ENCODE measurements at places on chromosomes 1 and 21. TPM values are rescaled to one million over a fixed set of nuclear protein-coding genes. Genes with fewer than 3 reads are reported as not detected.

DNA sequence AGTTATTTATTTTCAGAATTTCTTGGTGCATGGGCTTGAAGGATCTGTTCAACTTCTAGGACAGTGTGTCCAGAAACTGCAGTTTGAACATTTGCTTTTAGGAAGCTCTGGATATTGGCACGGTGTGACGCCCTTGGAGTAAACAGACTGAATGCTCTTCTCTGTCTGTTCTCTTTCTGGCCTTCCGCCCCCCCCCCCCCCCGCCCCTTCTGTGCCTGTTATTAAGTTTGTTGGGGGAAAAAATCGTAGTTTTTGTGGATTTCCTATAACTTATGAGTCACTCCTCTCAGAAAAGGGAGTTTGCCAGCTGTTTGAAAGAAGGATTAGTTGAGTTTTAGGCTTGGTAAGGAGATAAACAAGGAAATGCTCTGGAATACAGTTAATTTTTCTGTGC lies 1.2 kb downstream of the KCTD3 start:
- no peak for DNase-seq

DNA sequence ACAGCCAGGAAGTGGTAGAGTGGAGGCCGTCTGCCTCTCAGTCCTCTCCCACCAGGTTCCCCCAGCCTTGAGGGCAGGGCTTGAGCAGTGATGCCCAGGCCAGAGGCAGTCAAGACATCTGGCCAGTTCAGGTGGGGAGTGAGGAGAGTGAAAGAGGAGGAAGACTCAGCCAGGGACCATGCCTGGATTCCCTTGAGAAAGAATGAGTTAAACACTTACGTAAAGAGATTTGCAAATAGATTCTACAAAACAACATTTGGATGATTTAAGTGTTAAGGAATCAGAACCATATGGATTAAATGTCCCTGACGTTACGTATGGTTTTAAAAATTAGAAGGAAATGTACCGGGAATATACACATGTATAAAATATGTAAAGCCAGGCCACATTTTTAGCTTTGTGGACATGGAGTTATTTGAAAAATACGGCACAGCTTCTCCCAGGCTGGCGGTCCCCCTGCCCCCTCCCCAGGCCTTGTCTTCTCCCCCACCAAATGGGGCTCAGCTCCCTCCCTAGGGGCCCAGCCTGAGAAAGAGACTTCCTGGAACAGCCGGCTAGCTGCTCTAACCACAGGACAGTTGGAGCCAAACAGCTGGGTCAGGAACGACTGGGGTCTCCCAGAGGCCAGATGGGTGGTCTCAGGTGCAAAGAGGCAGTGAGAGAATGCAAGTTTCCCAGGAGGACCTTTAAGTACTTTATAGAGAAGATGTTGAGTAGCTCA lies 188.3 kb upstream of the EDN2 start:
- no peak for DNase-seq

- no peak for DNase-seq
Observed at GRCh38 chr1:218967836-218968235, 205.8 kb upstream of the LYPLAL1 start.

DNA sequence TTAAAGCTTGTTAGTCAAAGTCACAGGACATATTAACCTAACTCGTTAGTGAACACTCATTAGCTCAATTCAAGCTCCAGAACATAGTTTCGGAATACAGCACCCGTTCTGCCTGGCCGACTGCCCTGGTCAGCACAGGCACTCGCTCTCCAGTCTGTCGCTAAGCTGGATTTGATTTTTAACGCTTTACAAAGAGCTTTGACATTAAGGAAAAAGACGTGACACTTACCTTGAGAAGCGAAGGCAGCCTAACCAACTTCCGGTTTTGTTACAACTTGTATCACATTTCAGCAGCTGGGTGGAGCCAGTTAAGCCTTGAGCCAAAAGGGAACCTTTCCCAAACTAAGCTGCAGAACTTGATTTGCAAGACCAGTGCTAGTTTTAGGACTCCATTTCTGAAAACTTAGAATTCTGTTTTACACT lies at the start of gene FRRS1:
Gene FRRS1, minus strand, starts transcription at position 258 of the 423 bp plus-strand sequence. CDS start 17,867 bp downstream, outside the sequence.
- peak; percentile 57 for DNase-seq

DNA sequence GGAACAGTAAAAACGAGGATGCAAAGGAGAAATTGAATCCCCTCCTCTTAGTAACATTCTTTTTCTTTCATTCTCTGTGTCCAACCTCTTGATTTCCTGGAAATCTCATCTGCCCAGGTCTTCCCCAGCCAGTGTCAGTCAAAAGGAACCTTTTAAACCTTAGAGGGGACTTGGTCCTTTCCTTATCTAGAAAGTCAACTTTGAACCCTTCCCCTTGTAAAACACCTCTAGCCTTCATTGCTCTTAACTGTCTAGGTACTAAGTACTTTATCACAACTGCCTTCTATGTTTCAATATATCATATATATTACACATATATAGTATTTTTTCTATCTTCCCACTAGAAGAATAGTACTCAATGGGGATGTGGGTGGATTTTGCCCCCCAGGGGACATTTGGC lies 282.1 kb downstream of the NTNG1 start:
- no peak for DNase-seq

DNA sequence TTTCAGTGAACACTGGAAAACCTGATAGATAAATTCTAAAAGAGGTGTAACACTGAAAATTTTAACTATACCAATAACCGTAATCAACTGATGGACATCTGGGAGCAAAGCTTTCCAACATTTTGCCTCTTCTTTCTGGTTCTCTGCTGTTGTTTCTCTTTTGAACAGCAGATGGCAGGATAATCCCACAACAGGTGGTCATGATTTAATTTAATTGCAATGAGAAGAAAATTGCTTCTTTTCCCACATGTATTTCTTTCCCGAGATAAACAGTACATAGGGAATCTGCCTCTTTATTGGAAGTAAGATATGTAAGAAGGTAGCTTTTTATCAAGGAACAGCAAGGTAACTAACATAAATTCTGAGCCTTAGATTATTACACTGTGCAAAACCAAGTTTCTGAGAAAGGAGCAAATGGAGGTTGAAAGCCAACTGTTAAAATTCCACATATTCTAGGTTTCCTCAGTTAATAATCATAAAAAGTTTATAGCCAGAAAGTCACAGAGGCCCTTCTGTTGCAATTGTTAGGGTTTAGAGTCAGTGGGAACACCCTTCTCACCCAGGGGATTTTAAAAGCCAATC lies 72.9 kb downstream of the RPS6KA1 start:
- no peak for DNase-seq

DNA sequence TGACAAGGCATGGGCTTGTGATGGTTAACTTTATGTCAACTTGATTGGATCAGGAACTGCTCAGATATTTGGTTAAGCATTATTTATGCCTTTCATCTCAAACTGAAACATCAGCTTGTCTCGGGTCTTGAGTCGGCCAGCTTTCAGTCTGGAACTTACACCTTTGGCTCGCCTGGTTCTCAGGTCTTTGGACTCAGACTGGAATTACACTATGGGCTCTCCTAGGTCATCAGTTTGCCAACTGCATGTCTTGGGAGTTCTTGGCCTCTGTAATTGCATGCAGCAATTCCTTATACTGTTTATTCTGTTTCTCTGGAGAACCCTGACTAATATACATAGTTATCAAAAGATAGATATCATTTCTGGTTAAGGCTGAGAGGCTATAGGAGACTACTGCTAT lies 653.7 kb downstream of the ADGRL2 start:
- no peak for DNase-seq

DNA sequence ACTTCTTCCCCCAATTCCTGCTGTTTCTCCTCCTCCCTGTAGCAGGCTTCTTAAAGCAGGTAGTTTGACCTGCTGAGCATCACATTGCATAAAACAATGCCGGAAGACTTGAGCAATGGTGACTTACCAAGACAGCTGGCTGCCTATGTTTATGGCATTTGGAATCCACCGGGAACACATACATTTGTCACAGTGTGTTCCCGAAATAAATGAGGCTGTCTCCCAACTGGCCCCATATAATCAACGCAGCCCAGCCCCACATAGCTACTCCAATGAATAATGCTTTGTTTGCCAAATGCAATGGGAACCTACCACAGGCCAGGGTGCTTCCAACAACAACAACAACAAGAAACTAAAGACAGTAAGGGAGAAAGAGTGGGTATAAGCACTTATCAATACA lies 186.1 kb upstream of the MAP1LC3C start:
- no peak for DNase-seq

GRCh38 chr1:2528016-2528415 lies 1.6 kb upstream of the PANK4 start:
- DNase-seq = peak; percentile 82

GRCh38 chr1:20603504-20604464 lies 14.9 kb downstream of the CDA start:
- no peak for DNase-seq

VPS72 gene
- 40.5 TPM for total RNA-seq

UBR4 gene
- total RNA-seq = 54.3 TPM

THEM5 gene
- not detected for total RNA-seq

SLC44A3 gene
- 5.9 TPM for total RNA-seq

BRINP2 gene
- 0.66 TPM for total RNA-seq

GNAT2 gene
- not detected for total RNA-seq

NCAM2 gene
- total RNA-seq = 4.4 TPM

S100A16 gene
- 38.8 TPM for total RNA-seq

CRNN gene
- total RNA-seq = not detected

ACTN2 gene
- total RNA-seq = 2,454 TPM

PRMT6 gene
- 4.1 TPM for total RNA-seq

PKP1 gene
- 0.38 TPM for total RNA-seq

Data from left ventricle myocardium inferior (tissue), 1 donor.